NCI-H510A (cell line): ENCODE measurements at places on chromosomes 6 and 20.

DNA sequence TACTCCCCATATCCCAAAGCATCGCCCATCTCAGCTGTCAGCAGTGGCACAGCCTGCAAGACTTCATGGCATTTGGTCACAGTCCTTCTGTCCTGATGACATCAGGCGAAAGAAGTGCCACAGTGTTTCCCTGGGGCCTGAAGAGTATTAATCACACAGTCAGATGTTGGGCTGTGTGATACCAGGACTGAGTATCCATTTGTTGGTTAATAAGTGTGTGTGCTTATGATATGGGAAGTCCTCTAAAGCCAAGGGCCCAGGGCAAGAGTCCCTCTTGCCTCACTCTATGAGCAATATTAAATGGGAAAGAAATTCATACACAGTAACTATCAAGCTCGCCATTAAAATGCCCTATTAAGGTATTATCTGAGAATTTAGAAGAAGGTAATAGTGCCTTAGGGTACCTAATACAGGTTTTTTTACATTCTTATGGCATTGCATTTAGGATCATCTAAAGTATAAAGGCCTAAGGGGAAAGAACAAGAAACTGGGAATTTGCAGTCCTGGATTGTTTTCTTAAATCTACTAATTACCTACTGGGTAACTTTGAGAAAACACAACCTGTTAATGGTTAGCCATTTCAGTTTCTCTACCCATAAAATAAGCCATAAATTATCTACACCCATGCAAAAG lies 204.1 kb upstream of the PREP start:
- no peak for DNase-seq

- DNase-seq: no peak
Observed at GRCh38 chr6:22068561-22069305, 228.1 kb downstream of the PRL start.

DNA sequence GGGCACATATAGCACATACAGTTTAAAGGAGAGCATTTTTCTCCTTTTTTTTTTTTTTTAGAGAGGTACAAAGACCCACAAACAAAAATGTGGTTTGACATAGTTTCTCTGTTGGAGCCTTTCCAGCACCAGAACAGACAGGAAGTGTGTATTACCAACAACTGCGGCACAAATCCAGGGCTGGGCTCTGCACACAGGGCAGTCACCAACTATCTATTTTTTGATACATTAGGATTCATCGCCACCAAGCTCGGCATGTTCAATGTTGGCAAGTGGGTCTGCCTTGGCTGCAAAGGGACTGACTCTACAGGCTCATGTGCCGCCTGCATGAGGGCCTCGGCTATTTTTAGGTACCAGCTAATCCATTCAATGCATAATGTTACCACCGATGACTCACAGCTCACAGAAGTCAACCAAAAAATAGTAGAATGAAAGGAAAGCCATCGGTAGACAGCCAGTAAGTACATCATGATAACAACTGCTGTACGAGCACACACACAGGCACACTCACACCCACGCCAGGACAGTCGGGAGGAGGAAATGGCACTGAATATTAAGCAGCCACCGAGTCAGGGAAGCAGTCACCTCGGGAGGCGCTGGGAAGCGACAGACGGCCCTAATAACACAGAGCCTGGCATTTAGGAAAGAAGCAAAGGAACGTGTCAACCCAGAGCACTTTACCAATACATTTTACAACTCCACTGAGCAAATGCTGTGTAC lies 81.6 kb downstream of the GMPR start:
- no peak for DNase-seq

GRCh38 chr6:141484711-141485110 lies 648.0 kb upstream of the GJE1 start:
- DNase-seq: no peak
